ENCODE measurements at places on chromosomes 2 and 18.
A peak's percentile ranks its signal among the peaks of the same experiment; 100 is the strongest.

DNA sequence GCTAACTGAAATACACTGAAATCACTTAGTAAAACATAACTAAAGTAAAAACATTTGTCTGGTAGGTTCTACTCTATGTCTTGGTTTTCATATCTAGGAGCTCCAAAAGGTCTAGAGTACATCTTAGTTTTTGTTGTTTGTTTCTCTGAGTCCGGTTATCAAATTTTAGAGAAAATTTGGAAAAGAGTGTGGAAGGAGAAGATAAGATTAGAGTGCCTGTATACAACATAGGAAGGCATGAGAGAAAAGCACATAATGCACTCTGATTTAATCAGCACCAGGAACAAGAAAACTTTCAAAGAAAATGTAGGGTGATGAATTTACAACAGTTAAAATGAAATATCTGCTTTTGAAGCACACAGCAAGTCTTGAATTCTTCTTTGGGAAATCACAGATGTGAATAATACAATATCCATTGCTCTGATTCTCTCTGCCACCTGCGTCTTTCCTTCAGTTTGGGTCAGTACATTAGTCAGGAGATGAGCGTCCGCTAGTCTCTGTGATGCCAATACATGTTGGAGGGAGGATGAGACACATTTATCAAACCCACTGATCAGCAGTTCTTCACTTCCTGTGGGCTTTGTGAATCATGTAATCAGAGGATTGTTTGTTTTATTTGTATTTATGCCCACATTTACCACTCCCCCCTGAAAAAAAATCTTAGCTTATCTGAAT, 477.8 kb upstream of the GCFC2 start:
- no peak for DNase-seq

DNA sequence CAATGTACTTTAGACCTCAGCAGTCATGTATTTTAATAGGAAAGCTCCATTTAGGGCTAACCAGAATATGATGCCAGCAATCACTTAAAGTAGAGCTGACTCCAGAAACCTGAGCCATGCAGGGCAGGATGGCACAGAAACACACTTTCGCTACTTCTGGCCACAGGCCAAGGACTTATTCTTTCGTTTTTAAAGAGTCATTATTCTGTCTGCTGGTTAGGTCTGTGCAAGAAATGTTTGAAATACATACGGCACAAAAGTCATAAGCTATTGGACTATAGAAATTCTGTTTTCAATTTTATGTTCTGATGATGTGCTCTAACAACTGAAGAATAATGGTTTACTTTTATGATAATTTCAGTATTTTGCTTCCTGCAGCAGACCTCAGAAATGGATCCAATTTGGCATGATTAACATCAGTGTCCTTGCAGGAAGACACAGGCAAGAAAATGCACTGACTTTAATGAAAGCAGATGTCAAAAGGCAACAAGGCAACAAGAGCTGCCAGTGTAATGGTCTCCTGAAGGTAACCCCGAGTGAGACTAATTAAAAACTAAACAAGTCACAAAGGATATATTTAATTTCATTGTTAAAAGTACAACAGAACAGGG, 114.4 kb upstream of the CHRNA1 start:
- DNase-seq: peak; percentile 29

GRCh38 chr18:54388203-54389142, 30.8 kb downstream of the C18orf54 start:
- peak; percentile 33 for DNase-seq

- DNase-seq: no peak
These were observed 138.8 kb downstream of the TRIB2 start for GRCh38 chr2:12855508-12855907.

DNA sequence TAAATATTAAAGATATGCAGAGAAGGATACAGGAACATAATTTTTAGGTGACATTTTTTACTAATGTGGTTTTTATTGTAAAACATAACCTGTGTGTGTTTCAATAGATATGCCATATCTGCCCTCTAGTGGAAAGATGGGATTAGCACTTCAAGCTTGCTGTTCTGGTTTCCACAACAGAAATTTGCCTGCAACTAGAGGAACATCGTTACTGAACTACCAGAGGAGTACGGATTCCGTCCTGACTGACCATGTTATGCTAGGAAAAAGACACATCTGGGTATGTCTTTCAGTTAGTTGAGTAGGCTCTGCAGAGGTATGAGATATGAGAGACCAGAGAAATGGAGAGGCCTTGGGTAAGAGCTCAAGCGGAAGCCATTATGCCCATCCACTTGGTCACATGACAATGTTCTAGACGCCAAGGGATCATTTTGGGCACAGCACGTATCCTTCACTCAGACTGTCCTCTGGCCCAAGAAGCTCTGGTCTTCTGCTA, 104.9 kb downstream of the MBD2 start:
- DNase-seq: peak; percentile 39

DNA sequence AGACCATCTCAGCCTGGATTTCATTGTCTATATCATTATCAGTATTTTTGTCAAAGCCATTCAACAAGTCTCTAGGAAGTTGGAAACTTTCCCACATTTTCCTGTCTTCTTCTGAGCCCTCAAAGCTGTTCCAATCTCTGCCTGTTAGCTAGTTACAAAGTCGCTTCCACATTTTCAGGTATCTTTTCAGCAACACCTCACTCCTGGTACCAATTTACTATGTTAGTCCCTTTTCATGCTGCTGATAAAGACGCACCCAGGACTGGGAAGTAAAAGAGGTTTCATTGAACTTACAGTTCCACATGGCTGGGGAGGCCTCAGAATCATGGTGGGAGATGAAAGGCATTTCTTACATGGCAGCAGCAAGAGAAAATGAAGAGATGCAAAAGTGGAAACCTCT, 9.3 kb upstream of the FIGLA start:
- no peak for DNase-seq

GRCh38 chr2:138866797-138867196, 86.6 kb upstream of the NXPH2 start:
- no peak for DNase-seq

- DNase-seq: no peak
These were observed 71.7 kb upstream of the MYO3B start for GRCh38 chr2:170106102-170106840.

DNA sequence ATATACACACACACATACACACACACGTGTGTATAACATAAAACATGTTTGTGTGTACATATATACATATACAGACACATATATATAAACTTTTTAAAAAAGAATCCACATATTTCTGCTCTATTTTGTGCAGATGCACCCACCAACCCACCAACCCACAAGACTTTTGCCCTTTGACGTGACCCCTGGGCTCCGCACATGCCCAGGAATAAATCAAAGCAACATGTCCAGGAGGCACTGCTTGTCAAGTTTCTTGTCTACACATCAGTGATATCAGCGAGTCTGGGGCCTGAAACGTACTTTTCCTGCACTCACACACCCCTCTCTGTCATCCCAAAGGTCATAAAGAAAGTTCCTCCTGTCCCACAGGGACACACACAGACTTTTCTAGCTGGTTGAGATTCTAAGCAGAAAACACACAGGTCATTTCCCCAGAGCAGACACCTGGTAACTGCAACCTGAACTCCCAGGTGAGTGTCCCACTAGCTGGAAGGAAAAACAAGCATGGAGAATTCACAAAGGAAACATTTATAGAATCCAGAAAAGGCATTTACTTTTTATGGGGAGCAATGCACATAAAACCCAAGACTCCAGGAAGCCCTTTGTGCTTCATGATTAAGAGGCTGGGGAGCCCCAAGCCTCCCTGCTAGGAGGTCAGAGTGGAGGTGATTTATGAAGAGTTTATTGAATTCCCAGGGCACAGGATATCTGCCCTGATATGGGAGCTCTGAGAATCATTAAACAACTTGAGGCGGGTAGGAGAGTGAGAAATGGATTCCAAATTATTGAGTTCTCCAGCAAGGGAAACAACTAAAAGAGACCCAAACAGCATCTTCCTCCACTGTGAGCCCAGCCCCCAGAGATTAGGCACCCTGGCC, 211.6 kb downstream of the MGAT5 start:
- DNase-seq: no peak

- DNase-seq: no peak
These were observed 87.2 kb downstream of the RHOB start for GRCh38 chr2:20533993-20534622.

DNA sequence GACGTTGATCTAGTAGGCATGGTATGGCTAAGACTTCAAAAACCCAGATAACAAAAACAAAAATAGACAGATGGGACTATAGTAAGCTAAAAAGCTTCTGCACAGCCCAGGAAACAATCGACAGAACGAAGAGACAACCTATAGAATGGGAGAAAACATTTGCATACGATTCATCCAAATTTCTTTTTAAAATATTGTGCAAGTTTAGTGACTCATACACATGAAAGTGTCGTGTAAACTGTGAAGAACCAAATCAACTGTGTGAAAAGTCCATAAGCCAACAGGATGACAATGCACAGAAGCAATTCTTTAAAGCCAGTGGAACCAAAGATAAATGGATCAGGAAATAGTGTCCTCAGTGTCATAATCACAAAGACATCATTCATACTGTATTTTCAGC, 671.1 kb downstream of the RNF144A start:
- no peak for DNase-seq

DNA sequence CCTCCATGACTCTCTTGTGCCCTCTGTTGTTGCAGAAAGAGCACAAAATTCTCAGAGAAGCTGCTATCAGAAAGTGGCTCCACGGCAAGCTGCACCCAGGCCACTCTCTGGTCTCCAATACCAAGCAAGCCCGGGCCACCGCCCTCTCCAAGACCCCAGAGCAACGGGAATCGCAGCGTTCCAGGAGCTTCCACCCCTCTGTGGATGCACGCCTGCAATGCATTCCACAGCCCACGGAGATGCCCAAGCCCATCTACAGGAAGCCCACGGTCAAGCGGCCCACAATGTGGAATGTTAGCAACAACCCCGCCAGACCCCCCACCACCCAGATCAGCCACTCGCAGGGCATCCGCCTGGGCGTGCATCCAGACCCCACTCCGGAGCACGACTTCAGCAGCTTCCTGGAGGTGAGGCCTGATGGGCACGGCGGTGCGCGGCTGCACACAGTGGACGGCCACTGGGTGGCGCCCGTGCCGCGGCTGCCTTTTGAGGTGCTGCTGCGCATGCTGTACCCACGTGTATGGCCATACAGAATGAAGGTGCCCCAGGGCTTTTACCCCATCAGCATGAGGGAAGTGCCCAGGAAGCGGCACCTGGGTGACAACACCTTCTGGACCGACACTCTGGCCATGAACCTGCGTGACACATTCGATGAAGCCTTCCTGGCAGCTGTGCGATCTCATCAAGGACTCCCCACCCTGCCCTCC, 6.3 kb downstream of the ANKRD53 start:
- DNase-seq: no peak

- no peak for DNase-seq
These were observed 19.5 kb downstream of the BOLA3 start for GRCh38 chr2:74128206-74128605.

- DNase-seq: no peak
These were observed 3.5 kb upstream of the NFATC1 start for GRCh38 chr18:79392226-79392625.

GRCh38 chr2:19649142-19649541, 252.6 kb downstream of the TTC32 start:
- no peak for DNase-seq

DNA sequence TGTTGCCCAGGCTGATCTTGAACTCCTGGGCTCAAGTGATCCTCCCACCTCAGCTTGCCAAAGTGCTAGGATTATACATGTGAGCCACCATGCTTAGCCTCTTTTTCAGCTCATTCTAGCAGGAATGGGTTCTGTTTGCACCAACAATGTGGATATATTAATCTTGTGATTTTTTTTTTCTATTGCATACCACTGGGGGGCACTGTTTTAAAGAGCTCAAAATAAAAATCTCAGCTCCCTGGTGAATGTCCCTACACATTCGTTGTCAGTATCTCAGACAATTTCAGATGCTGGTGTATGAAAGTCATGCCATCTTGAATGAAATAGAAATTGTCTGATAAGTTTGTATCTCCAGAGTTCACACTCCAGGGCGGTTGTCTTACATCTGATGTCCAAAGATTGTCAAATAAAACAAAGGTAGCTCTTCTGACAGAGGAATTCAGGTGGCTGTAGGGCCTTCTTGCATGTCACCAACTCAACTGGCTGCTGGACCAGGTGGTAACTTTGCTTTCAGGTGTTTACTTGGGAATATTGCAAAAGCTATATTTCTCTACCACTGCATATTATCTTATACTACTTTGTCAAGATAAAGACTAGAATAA, 3.1 kb upstream of the MATN3 start:
- DNase-seq: peak; percentile 31

- DNase-seq: no peak
These were observed 129.8 kb upstream of the SOX11 start for GRCh38 chr2:5562426-5562825.

DNA sequence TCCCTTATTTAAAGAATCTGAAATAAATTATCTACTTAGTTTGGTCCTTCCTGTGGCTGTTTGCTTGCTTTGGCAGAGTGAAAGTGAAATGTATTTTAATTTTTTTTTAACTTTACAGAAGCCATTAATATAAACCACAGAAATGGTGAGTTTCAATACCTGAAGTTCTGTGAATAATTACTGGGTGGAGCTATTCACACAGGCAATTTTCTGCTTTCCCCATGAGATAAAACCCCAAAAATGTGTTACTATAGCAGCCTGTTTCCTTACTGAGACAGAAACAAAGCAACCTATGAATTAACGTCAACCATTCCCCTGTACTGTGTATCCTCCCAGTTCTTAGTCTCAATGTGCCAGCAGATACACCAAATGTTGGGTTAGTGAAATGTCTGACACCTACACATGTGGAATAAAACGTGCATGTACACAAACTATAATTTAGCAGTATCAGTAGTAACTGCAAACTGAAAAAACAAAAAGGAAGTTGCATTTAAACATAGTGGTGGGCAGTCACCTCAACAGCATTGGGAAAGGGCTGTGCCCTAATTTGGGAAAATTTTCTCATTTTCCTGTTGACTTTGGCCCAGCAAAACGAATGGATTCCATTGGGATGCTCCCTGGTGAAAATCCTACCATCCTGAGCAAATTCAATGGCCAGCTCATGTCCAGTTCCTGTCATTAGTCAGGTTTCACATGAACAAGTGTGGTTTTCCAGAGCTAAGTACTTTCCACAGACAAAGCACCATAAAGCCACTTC, 73.1 kb upstream of the RMDN2 start:
- no peak for DNase-seq

DNA sequence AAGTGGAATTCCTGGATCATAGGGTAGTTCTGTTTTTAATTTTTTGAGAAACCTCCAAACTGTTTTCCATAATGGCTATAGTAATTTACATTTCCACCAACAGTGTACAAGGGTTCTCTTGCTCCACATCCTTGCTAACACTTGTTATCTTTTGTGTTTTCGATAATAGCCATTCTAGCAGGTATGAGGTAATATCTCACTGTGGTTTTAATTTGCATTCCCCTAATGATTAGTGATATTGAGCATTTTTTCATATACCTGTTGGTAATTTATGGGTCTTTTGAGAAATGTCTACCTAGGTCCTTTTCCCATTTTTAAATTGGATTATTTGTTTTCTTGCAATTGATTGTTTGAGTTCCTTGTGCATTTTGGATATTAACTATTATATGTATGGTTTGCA, 39.6 kb downstream of the DIS3L2 start:
- no peak for DNase-seq

Data from smooth muscle cell of the brain vasculature (primary cell).